ENCODE measurements at places on chromosomes 1 and 21.
A peak's percentile ranks its signal among the peaks of the same experiment; 100 is the strongest.

DNA sequence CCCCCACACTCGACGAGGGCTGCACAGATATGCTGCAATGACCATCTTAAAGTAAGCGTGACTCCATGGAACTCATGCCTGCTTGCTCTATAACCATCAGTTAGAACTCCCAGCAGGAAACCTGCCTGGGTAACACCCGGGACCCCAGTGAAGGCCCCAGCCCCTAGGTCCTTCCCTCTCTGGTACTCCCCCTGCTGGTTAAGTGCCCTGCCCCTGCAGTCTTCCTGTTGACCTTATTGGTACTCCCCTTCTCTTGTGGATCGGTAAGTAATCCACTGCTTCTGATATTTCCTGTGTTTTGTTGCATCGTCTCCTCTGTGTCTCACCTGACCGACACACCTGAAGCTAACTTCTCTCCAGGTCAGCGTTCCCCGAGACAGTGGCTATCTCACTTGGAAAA is 104.8 kb upstream of the COG2 start:
- DNase-seq: no peak

GRCh38 chr1:42963378-42964043 is 4.8 kb upstream of the SLC2A1 start:
- DNase-seq: peak; percentile 79

DNA sequence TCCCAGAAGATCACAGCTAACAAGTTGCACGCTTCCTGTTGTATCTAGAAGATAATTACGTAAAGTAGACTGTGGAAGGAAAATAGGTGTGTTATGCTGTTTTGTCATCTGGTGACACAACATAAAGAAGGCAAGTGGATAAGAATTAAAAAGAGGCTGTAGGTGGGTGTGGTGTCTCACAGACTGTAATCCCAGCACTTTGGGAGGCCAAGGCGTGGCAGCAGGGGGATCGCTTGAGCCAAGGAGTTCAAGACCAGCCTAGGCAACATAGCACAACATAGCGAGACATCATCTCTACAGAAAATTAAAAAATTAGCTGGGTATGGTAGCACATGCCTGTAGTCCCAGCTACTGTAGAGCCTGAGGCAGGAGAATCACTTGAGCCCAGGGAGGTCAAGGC is 17.9 kb upstream of the ZNF281 start:
- no peak for DNase-seq

GRCh38 chr21:43619856-43620255 is 39.4 kb downstream of the HSF2BP start:
- no peak for DNase-seq

GRCh38 chr21:16309250-16309971 is 579.6 kb downstream of the USP25 start:
- DNase-seq: no peak

DNA sequence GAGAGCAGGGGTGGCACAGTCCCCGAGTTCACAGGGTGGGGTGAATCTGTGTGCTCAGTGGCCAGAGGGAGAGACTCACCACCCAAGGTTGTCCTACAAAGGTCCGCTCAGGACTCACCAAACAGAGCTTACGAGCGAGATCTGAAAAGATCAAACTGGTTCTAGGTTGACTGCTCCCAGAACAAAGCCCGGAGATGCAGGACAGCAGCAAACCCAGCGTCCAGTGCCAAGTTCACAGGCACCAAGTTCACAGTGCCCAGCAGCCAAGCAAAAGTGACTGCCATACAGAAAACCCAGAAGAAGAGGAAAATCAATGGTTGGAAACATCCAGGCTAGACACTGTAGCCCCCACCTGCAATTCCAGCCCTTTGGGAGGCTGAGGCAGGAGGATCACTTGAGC is 35.7 kb downstream of the AGPAT3 start:
- DNase-seq: no peak

- no peak for DNase-seq
These were observed 41.0 kb upstream of the SEC16B start for GRCh38 chr1:178010674-178011464.

GRCh38 chr21:35323947-35324346 is 274.8 kb upstream of the RUNX1 start:
- DNase-seq: no peak

DNA sequence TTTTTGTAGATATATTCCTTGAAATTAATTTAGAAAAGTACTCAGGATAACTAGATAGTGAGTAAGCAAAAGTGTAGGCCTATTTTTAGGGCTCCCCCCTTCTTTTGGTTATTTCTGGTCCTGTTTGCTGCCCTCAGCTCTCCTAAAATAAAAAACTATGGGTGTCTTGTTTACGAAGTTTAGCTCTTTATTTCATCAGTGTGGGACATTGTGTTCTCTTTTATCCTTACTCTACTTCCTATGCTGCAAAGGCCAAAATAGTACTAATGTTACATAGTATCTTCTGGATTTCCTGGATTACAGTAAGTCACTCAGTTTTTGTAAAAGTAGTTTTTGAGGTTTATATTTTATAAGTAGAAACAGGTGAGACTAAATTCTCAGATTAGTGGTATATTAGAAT is 15.4 kb downstream of the CEP350 start:
- DNase-seq: no peak

- no peak for DNase-seq
These were observed 76.4 kb downstream of the UBE4B start for GRCh38 chr1:10108948-10109708.

DNA sequence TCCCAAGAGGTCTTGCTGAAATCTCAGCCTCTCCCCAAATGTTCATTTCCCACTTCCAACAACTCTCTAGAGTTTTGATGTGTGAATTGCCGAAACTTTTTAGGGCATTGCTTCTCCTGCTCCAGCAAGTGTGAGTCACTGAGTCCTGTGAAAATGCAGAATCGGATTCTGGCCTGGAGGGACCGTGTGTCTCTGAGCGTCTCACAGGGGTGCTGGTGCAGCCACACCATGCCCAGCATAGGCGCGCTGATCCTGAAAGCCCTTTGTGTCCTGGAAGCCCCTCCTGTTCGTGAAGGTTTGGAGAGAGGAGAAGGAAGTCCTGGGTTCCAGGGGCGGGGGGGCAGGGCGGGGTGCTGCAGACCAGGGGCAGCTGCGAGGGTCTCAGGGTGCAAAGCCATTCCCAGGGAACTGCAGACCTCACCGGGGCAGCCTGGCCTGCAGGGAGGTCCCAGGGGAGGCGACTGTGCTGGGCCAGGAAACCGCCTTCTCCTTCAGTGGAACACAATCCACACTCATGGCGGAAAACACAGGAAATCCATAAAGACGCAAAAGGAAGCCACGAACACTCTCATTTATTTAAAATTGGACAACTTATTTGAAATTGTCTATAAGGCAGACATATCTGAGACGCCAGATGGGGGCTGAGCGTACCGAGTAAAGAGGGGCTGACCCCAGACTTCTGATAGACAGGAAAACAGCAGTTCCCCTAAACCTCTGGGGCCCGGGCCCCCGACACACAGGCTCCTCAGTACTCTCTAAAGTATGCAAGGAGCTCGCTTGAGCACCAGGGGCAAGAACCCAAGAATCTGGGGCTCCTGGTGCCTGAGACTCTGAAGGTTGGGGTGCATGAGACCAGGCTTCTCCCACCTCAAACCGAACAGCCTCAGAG is 43.5 kb upstream of the ADARB1 start:
- no peak for DNase-seq

DNA sequence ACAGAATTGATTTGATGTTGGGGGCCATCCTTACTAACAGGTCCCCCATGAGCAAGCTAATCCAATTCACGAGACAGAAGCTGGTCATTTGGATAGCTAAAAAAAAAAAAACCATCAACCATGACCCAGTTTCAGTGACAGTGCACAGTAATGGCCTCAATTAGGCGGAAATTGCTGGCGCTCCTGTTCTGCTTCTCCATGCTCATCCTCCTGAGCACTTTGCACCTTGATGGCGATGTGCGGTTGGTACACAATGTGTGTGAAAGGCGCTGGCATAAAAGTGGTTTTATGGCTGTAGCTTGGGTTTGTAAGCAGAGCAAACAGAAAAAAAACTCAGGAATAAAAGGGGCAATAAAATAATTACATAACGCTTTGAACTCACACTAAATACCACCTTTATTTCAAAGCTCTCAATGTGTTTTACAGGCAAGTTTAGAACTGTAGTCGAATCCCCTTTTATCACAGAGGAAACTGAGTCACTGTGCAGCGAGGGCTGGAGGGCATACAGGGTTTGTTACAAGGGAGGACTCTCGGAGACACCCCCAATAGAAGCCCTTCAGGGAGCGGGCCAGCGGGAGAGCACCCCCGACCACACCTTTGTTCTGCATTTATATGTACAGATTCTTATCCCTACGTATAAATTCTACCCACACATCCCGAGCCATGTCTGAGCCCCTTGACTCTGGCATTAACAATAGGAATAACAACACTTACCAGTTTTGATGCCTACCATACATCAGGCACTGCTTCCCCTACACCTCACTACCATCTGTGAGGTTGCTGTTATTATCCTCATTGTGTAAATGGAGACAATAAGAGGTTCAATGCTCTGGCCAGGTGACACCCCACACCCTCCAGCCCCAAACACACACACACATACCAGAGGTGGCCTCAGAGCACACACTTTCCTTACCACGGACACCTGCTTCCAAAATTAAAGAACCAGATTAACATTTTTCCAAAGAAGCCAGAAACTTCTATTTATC is 213.5 kb upstream of the IRF2BP2 start:
- no peak for DNase-seq

GRCh38 chr1:1033009-1033587 is 13.2 kb downstream of the AGRN start:
- peak; percentile 58 for DNase-seq

DNA sequence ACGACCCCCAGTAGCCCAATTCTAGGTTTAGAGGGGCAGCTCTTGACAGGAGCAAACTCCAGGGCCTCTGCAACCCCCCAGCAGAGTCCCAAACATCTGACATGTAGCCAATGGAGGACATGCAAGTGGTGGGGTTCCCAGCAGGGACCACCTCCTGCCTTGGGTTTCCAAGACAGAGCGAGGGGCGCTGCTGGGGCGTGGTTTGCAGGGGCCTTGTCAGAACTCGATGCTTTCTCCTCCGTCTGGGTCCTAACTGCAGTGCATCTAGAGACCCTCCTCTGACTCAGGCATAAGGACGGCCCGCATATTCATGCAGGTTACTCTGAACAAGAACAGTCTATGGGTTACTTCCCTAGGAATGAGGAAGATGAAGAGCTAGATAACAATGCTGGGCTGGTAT is 17.2 kb downstream of the EPHX1 start:
- DNase-seq: no peak

- DNase-seq: no peak
These were observed 5.6 kb downstream of the SPSB1 start for GRCh38 chr1:9298282-9298681.

GRCh38 chr1:156067262-156067661 is 6.3 kb downstream of the RAB25 start:
- no peak for DNase-seq

GRCh38 chr1:166120281-166120680 is 46.5 kb downstream of the FAM78B start:
- DNase-seq: no peak

DNA sequence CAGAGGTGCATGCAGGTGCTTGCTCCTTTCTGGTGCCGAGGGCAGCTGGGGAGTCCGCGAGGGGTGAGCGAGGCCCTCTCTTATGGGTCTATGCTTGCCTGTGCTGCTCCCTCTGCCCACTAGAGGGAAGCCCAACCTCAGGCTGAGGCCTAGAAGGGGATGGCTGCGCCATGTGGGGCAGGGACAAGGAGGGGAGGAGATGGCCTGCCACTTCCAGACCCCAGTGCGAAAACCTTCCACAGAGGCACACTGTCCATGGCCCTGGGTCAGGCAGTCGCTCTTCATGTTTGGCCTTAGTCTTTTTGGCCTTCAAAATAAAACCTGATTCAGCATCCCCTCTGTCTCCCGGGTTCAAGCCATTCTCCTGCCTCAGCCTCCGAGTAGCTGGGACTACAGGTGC is 14.0 kb downstream of the RHBG start:
- DNase-seq: peak; percentile 44

- no peak for DNase-seq
These were observed 53.9 kb upstream of the LBR start for GRCh38 chr1:225481738-225482137.

GRCh38 chr1:175702079-175702795 is 41.2 kb downstream of the TNR start:
- no peak for DNase-seq

- no peak for DNase-seq
These were observed 758 bp upstream of the ATAD3B start for GRCh38 chr1:1470626-1471388.

DNA sequence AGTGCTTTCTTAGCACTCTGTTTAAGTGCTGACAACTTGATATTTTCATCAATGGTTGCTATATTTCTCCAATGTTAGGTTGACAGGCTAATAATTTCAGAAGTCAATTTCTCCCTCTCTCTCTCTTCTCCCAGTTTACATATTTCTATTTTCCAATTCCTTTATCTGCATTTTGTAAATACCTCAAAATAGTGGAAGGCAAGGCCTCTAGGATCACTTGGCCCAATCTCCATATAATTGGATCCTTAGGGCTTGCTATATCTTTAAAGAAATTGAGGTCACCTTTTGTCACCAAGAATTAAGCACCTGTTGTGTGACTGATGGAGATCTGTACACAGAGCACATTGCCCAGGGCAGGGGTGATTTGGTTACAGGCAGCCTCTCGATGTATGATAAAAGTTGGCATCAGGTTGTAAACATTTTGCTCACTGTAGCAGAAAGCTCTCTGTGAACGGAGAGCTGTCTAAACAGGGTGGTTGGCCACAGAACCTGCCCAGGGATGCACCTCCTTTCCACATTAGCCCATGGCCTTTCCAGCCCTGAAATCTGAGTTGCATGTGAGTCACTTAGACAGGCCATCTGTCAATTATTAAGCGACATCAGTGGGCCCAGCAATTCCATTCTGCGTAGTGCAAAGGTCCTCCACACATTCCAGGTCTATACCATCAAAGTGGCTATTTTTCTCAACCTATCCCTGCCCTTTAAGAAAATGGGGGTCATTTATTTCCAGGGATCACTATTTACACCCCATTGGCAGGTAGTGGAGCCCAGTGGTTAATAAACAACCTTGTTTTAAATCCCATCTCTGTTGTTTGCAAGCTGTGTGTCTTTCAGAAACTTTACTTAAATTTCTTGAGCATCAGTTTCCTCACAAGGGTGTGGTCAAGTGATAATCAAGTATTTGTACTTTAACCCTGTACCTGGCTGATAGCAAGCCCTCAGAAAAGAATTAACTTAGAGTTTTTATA is 29.1 kb upstream of the IRF2BP2 start:
- no peak for DNase-seq

DNA sequence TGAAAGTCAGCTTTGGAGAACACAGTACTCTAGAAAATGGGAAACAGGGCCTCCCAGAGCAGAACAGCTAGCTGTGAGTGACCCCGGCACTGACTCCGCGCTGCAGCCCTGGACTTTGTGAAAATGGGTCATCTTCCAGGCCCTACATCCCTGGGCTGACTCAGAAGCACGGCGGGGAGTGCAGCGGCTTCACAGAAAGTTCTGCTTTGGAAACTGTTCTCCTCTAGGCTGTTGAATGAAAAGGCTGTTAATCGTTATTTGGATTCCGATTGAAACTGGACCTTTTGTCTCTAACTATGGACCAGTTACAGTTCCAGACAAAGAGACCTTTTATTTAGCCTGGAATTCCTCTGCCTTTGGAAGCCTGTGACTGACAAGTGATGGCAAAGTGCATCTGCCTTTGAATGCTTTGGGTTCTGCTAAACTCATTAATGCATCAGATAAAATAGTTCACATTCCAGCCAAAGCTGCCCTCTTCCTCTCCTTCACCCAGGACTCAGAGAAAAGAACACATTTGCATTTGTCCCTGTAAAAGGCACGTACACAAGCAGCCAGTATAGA is 144.9 kb upstream of the HOOK1 start:
- no peak for DNase-seq

Data from SJSA1 (cell line).